NCI-H2081 (cell line): ENCODE measurements at places on chromosomes 16 and 17.

DNA sequence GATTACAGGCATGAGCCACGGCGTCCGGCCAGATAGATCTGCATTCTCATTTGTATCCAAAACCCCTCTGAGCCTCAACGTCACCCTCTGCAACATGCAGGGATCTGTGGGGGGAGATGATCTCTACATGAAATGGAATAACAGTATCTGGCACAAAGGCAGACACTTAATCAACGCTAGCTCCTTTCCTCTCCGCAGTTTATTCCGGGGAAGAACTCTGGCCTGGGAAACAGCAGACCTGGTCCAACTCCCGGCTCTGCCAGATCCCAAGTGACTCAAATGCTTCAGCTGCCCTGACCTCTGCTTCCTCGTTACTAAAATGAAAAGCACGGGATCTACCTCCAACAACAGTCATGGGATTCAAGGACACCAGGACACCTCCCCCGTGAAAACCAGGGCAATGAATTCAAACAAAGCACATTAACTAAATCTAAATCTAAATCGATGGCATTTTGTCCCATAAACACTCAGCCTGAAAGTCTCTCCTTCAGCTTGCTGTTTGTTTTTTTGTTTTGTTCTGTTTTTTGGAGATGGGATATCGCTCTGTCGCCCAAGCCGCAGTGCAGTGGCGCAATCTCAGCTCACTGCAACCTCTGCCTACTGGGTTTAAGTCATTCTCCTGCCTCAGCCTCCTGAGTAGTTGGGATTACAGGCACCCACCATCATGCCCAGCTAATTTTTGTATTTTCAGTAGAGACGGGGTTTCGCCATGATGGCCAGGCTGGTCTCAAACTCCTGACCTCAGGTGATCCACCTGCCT is 78.2 kb downstream of the NXN start:
- DNase-seq, result no peak

DNA sequence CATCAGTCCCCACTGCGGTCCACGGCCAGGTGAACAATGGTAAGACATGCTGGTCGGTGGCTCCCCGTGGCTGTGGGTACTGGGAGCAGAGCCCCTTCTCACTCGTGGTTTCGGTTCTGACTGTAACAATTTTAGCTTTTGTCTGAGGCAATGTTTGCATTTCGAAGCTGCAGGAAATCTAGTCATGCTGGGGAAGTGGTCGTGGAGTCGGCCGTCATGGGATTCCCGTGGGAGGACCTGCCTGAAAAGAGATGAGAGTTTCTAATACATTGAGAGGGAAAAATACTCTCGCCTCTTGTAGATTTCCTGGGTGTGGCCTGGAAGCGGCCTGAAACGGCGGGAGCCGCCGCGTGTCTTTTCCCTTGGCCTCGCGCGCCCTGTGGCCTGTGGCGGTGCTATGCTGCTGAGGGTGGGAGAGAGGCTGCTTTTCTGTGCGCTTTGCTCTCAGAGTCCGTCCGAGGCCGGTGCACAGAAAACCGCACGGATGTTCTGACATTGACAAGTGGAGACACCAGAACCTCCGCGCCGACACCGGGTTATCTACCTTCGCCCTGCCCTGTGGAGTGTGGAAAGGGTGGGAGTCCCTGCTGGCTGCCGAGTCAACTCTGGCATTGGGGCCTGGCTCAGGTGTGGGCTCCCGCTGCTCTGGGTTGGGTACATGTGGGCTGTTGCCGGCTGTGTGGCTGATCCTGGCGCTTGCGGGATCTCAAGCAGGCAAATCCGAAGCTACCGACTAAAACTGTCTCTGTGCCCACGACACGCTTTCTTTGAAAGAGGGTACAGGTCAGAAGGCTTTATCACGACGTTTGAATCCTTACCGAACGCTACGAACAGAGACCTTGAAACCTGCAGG is 60.8 kb downstream of the WDR45B start:
- DNase-seq, result no peak

DNA sequence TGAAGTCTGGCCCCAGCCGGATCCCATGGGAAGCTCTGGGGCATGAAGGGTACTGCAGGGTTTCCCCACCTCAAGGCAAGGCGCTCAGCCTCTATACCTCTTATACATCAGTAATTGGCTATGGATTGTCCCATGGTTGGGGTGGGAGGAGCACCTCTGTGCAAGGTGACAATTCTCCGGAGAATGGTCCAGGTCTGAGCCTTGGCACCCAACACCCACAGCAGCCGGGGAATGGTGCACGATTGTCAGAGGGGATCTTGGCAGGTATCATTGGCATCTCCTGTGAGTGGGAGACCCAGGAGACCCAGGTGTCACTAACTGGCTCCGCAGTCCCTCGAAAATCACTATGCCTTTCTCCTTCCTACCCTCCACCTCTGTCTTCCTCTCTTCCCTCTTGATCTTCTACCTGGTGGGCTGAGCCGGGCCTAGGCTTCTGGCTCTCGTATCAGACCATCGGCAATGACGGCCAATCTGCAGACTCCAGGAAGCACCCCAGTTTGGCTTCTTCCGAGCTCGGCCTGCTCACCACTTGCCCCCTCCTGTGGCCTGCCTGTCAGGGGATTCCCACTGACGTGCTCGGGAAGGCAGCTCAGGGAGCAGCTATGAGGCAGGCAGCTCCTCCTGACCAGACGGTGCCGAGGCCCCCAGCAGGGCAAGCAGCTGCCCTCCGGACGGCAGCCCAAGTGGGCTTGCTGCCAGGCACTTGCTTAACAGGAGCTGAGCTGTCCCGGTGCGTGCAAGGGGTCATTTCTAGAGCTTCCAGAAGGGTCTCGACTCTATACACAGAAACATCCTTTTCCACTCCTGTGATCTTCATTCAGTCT is 10.0 kb upstream of the CALB2 start:
- DNase-seq, result no peak

GRCh38 chr16:66228792-66229191 is 137.7 kb upstream of the CDH5 start:
- DNase-seq, result no peak

DNA sequence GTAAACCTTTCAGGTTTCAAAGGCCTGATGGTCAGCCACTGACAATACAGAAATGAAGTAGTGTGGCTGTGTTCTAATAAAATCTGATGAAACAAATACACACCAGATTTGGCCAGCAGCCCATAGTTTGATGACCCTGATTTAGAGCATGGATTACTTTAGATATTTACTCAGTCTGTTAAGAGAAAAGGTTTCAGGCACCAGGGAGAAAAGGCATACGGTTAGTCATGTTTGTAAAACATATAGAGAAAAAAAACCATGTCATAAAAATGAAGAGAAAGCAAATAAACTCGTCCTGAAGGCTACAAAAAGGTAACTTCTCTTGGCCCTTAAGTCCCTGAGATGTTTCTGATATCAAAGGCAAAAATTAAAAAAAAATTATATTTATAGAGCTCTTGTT is 112.1 kb downstream of the ADAMTS18 start:
- peak; percentile 19 for DNase-seq

GRCh38 chr17:63041251-63041650 is 75.2 kb downstream of the TANC2 start:
- no peak for DNase-seq

DNA sequence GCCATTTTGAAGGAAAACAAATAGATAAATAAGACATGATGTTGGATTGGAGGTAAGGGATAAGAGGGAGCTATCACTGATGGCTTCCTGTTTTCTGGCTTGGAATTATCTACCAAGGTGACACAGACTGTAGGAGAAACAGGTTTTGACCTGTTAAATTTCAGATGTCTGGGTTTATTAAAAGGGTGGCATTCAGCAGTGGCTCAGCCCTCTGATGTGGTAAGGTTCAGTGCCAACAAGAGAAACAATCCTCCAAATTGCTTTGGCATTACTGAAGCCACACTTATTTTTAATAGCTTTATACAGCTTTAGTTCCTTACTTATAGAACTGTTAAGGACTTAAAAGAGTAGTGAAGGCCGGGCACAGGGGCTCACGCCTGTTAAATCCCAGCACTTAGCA is 37.0 kb upstream of the AKAP1 start:
- DNase-seq, result no peak

- no peak for DNase-seq
Measured at GRCh38 chr17:31397256-31397939, 5.9 kb downstream of the RAB11FIP4 start.

DNA sequence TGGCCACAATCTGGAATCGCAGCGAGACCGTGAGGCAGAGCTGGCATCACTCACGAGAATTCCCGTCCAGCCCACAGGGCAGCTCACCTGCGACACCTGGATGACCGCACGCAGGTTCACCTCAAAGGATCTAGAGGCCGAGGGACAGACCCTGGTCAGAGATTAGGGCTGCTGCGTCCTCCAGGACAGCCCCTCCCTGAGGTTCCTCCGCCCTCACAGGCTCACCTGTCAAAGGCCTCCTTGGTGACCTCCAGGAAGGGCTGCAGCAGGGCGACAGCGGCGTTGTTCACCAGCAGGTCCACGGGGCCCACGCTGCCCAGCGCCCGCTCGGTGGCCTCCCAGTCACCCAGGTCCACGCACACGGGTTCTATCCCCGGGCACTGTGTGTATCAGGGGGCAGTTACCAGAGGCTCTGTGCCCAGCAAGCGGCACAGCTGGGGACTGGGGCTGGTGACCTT is 834 bp downstream of the DCXR start:
- DNase-seq, result no peak

DNA sequence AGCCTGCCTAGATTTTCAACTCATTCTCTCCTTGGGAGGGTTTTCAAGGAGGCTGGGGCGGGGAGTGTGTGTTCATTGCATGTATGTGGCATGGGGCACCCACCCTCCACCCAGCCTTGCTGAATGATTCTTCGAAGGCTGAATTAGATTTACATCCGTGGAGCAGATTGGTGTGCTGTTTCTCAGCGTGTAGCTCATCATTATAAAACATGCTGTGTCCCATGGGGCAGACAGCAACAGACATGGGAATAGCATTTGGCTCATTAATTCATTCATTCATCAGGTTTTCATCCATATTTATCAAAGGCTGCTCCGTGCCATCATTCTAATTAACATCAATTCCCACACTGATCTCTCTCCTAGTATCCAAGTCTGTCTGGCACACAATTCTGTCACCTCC is 10.6 kb upstream of the CD300A start:
- DNase-seq, result no peak

DNA sequence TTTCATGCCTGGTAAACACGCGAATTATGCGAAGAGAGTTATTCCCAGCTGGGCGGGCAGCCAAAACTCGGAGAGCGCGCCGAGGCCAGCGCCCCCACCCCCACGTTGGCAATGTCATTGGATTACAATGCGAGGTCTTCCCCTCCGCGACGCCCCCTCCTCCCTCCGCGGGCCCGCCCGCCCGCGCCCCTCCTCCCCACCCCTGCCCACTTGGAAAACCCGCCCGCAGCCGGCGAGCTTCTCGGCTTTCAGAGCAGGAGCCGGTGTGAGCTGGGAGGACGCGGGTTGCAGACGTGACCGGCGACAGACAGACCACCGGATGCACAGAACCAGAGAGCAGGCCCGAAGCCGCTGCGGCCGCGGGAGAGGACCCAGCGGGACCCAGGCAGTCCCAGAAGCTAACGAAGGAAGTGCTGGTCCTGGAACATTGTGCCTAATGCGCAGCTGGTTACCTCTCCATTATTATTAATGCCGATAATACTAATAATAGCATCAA is 4.0 kb downstream of the NOG start:
- DNase-seq, result no peak

DNA sequence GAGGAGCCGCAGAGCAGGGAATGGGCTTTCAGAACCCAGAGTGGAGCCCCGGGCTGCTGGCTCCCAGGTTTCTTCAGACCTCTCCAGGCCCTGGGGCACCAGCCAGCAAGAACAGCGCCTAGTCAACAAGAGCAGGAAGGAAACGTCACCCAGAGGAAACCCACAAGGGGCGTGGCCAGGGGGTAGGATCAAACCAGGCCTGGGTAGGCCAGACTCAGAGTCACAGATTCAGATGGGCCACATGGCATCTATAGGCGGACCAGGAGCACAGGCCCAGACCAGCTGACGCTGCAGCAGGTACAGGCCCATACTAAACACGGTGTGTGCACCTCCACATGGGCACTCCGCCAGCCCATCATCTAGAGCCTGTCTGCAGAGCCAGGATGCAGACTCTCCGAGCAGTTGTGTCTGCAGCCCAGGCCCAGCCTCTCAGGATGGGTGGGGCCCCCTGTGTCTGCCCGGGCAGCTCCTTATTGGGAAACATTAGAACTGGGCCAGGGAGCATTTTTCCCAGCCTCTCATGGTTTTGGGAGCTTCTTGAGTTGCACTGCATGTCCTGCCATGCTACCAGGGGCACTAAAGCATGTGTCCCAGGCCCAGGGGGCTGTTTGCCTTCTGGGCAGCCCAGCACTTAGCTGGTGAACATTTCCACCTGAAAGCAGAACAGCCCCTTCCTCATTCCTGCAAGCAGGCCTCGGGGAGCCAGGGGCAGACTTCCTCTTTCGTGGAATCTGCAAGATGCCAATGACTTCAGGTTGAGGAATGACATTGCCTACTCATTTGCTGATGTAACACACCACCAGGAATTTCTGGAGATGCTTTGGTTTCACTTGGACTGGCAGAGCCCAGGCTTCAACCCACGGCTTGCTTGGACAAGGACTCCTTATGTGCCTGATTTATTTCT is at the start of gene NLRP1:
TSS of gene NLRP1 (minus strand) at position 127 of the 904 bp plus-strand sequence. CDS start 552 bp downstream, outside the sequence.
- no peak for DNase-seq

GRCh38 chr16:27685807-27686206 is 135.9 kb downstream of the KATNIP start:
- no peak for DNase-seq

DNA sequence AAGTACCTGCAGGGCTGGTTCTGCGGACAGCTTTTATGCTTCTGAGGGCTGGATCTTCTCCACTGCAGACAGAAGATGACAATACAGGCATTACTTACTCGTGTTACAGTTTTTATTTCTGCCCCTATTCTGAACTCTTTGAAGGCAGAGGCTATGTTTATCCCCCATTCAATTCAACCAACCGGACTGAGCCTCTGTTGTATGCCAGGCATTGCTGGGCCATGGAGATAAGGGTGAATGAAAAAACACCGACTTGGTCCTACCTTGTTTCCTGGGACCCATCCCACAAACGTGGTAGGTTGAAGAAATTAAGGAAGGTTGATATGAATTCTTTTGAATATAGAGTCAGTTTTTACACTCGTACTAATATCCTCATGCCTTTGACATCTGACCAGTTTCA is 10.0 kb upstream of the HP start:
- no peak for DNase-seq

DNA sequence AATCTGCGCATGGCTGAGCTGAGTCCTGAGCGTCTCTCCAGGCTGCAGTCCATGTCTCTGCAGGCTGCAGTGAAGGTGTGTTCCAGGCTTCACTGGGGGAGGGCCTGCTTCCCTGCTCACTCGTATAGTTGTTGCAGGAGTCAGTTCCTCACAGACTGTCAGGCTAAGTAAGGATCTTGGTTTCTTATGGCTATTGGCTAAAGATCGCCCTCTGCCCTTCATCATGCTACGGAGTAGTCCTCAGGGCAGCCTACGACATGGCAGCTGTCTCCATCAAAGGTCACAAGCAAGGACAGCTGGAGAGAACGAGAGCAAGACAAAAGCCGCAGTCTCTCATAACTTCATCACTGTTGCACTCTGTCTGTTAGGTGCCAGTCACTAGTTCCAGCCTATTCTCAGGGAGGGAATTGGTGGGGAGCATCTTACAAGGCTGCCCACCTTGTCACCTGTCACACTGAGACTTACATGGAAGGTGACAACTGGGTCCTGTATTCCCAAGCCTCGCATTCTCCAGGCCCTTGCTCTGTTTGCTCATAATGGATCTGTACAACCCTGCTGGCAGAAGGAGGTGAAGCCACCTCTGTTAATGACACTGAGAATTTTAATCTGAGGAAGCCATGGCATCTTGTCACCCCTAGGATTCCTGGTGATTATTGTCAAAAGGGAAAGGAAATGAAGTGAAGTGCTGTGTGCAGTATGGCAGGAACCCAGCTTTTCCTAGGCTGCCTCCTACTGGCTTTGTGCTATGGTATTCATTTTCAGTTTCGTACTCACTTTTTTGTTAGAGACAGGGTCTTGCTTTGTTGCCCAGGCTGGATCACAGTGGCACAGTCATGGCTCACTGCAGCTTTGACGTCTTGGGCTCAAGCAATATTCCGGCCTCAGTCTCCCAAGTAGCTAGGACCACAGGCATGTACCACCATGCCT is 43.4 kb downstream of the MFSD11 start:
- no peak for DNase-seq
